GM23338 (cell line): ENCODE measurements at places on chromosomes 7 and 10. TPM values are rescaled to one million over a fixed set of nuclear protein-coding genes. Genes with fewer than 3 reads are reported as not detected.

DNA sequence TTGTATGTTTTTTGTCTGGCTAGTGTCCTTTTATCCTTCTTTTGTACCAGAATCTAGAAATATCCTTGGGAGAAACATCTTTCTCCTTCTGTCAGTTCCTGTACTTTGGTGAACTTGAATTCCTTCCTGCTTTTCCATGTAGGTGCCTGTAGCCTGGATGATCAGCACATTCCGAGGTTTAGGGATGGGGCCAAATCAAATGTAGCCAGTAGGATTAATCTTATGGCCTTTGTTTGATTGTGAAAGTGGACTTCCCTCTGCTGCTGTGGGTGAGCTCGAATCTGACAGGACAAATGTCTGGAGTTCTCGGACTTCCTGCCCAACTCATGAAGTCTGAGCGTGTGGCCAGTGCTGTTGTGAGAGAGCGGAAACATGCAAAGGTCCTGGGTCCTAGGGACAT, 33.2 kb upstream of the NAMPT start:
- H3K27me3 ChIP-seq = no peaks in the 10 kb centered on the region
- DNase-seq = no peak
- no peak overlapping the region for H3K27ac ChIP-seq
- no peaks in the 10 kb centered on the region for H3K36me3 ChIP-seq

- no peak overlapping the region for H3K4me3 ChIP-seq
- no peak overlapping the region for H3K27ac ChIP-seq
- no peak for DNase-seq
- H3K27me3 ChIP-seq = no peaks in the 10 kb centered on the region
Observed at GRCh38 chr7:7766671-7767070, 48.3 kb upstream of the RPA3 start.

The GPR15LG gene
- not detected in 2 replicates for polyA plus RNA-seq

The NFKB2 gene
- 6.8 and 8.1 TPM in 2 replicates for polyA plus RNA-seq

DNA sequence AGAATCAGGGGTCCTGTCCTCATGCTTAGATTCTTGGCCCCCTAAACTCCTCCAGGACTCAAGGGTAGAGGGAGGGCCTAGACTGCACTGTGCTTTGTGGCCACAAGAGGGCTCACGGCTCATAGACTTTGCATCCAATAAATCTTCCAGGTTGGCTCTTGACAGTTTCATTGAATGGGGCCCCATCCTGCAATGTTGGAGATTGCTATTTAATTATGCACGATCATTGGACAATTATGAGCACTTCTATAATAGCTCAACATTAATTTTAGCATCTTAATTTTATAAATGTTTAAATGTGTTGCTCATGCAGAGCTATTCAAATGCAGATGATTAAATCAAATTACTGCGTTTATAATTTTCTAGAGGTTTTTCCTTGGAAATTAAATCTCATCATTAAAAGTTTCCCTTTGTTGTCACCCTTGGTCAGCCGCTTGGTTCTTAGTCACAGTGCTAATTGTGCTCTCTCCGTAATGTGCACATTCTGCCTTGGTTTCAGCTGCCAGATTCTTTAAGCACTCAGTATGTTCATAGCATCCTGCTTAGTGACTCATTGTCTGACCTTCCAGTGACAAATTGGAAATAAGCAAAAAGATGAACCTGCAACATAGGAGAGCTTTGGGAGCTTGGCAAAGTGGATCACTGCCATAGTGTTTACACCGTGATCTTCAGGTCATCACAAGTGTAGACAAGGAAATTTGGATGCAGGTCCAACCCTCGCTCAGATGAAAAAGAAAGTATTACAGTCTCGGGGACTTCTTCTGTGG, 33.4 kb upstream of the PLPP4 start:
- no peaks in the 10 kb centered on the region for H3K36me3 ChIP-seq
- no peak overlapping the region for H3K4me3 ChIP-seq
- H3K27ac ChIP-seq = no peak overlapping the region
- no peaks in the 10 kb centered on the region for H3K27me3 ChIP-seq
- no peaks in the 10 kb centered on the region for H3K4me1 ChIP-seq
- DNase-seq = peak; percentile 71

- no peak overlapping the region for H3K27ac ChIP-seq
- peaks cover 21% of the 10 kb centered on the region for H3K4me1 ChIP-seq
- no peaks in the 10 kb centered on the region for H3K36me3 ChIP-seq
- H3K27me3 ChIP-seq = no peaks in the 10 kb centered on the region
Observed at GRCh38 chr7:51141451-51142003, 175.1 kb downstream of the COBL start.

DNA sequence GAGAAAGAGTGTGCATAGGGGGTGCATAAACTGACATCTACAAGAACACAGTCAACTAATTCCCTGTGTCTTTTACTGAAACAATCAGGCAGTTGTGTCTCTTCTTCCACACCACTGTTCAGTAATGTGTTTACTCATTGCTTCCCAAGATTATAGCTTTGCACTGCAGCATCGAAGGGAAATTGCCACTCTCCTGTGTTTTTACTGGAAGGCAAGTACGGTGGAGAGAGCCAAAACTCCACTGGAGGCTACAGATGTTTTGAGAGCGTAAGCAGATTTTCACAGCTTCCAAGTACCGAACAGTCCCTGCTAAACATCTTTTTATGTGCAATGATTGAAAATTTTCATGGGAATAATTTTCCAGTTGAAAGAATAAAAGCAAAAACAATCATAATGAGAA, 510.5 kb upstream of the AKR1E2 start:
- no peaks in the 10 kb centered on the region for H3K4me1 ChIP-seq
- no peaks in the 10 kb centered on the region for H3K36me3 ChIP-seq
- no peaks in the 10 kb centered on the region for H3K27me3 ChIP-seq
- DNase-seq = no peak

GRCh38 chr7:112422842-112423496, 27.3 kb upstream of the IFRD1 start:
- no peaks in the 10 kb centered on the region for H3K36me3 ChIP-seq
- no peak overlapping the region for H3K4me3 ChIP-seq
- peak; percentile 78 for DNase-seq
- H3K27ac ChIP-seq = peak overlapping the region; percentile 84

- no peak overlapping the region for H3K4me3 ChIP-seq
- no peaks in the 10 kb centered on the region for H3K27me3 ChIP-seq
- peaks cover 15% of the 10 kb centered on the region for H3K36me3 ChIP-seq
- no peak for DNase-seq
- H3K27ac ChIP-seq = no peak overlapping the region
Observed at GRCh38 chr10:114940735-114941134, 2.7 kb downstream of the TRUB1 start.

The CRHR2 gene
- polyA plus RNA-seq = 0.26 and 1.4 TPM in 2 replicates

DNA sequence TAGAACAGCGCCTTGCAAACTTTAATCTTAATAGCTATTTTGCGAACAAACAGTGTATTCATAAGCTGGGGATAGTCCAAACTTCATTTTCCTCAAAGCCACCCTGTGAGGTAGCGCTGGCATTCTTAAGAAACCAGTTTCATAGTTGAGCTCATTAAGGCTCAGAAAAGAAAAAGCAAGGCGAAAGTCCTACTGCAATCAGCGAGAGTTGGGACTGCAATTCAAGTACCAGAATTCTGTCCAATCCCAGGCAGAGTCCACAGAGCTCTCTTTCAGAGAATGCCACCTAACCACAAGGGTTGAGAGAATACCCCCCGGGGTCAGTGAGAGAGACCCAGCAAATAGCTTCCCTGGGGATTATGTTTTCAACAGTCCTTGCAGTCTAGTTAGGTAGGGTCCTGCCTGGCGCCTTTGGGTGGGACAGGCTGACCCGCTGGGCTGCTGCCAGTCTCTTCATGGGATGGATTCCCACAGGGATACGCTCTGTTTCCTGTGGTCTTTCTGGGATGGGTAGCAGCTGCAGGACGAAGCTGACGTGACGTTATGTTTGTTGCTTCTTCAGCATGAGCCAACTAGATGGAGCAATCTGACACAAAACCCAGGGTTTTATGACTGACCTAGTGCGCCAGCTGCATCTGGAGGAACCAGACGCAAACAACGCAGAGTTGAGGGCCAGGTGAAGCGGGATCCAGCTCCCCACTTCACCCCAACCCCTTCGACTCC, 16.0 kb downstream of the BMPER start:
- no peaks in the 10 kb centered on the region for H3K4me1 ChIP-seq
- no peak for DNase-seq
- H3K27ac ChIP-seq = no peak overlapping the region

- H3K27ac ChIP-seq = no peak overlapping the region; the same call in 1 of the 2 replicates
- H3K27me3 ChIP-seq = no peaks in the 10 kb centered on the region
- no peaks in the 10 kb centered on the region for H3K36me3 ChIP-seq
- peaks cover 31% of the 10 kb centered on the region for H3K4me1 ChIP-seq
Observed at GRCh38 chr10:34587002-34587679, 228.0 kb downstream of the PARD3 start.

DNA sequence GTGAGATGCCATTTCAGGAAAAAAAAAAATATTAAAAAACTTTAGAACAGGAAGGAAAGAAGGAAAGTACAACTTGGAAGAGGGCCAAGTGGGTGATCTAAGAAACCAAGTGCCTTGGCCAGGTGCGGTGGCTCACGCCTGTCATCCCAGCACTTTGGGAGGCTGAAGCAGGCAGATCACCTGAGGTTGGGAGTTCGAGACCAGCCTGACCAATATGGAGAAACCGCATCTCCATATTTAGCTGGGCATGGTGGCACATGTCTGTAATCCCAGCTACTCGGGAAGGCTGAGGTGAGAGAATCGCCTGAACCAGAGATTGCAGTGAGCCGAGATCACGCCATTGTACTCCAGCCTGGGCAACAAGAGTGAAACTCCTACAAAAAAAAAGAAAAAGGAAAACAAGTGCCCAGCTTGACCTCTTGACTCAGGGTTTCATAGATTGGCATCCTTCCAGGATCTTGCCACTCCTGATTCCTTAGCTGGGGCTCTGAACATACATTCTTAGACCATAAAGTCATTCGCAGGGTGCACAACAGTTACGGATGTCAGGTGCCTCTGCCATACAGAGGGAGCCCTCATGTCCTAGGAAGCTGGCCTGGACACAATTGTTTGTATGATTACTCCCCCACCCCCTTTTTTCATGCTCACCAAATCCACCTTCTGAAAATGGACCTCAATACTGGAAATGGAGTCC, 2.1 kb upstream of the GUSB start:
- no peaks in the 10 kb centered on the region for H3K4me1 ChIP-seq
- H3K4me3 ChIP-seq = no peak overlapping the region
- DNase-seq = no peak

The MSS51 gene
- 1.1 and 1.9 TPM in 2 replicates for polyA plus RNA-seq
